Activated CD4-positive, alpha-beta memory T cell treated with anti-CD3 and anti-CD28 coated beads, Interleukin-2, amount 10 ng/mL, durations not matched to agents 7 days and 5 days (primary cell): ENCODE measurements at places on chromosomes 1 and 21. TPM values are rescaled to one million over a fixed set of nuclear protein-coding genes. Genes with fewer than 3 reads are reported as not detected.

Gene WLS
- not detected for total RNA-seq

Gene LCE2B
- not detected for total RNA-seq

Gene DRAXIN
- total RNA-seq: 0.60 TPM

Gene OR14A2
- not detected for total RNA-seq

Gene PALMD
- not detected for total RNA-seq
